ENCODE measurements at places on chromosomes 5 and 9.

DNA sequence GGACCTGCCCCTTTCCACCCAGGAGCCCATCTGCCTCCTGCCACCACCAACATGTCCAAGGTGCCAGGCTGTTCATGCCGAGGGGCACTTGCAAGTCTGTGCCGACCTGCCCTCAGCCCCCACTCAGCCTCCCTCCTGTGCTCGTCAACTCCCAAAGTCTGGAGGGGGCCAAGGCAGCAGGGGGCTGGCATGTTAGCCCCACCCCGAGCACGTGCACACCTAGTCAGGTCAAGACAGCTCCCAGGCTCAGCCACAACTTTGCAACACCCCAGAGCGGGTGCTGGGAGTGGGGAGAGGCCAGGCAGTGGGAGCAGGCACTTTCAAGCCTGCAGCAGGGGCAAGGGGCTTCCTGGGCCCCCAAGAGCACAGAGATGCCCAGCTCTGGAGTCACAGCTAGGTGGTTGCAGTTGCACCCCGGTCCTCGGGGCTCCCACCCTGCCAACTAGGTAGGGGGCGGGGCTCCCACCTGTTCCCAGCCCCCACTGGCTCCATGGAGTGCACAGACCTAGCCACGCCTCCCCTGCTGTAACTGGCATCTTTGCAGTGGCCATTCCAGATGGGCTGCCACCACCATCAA, 272.5 kb downstream of the CETN3 start:
- DNase-seq = no peak

DNA sequence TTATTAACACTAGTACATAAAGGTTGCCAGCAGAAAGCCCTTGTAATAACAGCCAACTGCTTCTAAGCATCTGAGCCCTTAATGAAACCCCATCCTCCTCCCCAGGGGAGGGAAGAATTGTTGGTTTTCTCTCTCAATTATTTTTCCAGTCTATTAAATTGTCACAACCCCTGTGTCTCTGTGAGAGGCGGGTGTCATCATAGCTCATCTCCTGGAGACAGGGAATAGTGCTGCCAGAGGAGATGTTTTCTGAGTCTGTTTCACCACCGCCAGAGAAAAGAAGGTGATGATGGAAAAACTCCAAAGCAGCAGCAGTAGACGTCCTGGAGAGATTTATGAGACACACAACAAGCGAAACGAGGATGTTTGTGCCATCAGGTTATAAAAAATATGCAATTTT, 271.1 kb upstream of the NMUR2 start:
- DNase-seq = no peak

DNA sequence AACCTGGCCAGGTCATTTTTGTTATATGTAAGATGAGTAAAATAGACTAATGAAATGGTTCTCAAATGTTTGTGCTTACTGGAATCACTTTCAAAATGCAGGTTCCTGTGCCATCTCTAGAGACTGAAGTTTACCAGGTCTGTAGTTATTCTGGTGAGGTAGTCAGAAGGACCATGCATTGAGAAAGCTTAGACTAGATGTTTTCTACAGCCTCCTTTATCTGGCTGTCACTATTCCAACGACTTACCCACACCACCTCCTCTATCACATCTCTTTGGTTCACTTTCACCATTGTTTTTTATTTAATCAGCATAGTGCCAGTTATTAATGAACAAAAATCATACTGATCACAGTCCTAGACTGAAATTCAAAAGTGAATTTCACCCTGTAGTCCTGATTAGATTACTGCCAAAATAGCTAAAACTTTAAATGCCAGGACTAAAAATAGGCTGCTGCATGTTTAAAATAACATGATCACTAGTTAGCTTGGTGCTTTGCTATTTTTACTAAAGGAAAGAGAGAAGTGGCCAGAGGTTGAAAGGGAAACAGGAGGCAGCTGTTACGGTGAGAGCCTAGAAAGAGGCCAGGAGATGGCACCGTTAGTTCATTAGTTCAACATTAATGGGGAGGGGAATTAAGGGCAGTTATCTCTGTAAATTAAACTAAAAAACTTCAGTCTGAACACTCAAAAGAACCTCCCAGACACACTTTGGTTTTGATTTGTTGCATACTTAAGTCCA, 13.9 kb upstream of the FNIP1 start:
- DNase-seq = no peak

GRCh38 chr5:36675282-36675681, 68.9 kb downstream of the SLC1A3 start:
- DNase-seq = no peak

- DNase-seq = no peak
Measured at GRCh38 chr5:34620185-34620584, 35.9 kb upstream of the RAI14 start.

DNA sequence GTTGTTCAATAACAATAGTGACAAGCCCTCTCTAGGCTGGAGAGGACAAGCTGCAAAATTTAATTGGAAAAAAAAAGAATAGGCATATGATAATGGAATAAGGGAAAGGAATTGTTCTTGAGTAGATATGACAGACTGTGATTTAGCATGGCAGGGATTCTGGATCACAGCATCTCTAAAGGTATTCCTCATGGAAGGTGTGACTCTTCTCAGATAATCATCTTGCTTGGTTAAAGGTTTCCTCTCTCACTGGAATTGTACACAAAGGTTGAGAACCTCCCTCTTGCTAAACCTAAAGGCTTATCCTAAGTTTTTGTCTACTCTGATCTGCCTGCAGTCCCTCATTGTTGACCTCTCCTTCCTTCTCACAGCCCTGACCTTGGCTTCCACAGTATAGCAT, 31.6 kb downstream of the ELOVL7 start:
- DNase-seq = no peak

DNA sequence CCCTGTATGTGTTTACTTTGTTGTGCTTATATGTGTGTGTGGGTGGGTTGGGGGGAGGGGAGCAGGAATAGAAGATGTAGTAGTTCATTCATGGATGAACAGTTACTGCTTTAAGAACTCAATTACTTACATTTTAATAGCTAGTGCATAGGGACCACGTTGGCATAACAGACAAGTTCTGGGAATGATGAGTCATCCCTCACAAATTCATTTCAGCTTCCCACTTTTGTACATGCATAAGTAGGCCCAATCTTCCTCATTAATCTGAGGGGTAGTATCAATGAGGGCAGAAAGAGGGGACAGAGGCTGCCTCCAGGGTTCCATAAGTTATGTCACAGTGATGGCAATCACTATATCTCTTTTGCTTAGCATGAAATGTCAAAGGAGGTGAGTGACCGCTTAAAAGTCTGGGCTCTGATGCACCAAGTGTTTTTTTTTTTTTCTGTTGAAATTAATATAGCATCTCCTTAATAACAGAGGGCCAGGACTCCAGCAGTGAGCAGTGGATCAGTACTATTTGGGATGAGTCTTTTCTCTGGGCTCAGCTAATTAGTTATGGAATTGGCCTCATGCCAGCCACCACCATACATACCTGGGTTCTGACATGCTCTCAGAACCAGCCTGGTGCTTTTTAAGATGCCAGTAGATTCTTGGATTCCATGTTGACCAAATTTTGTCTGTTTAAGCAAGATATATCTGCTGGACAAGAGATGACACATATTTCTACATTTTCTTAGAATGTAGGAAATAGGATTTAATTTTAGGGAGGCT, 37.1 kb downstream of the PRDM6 start:
- DNase-seq = no peak

- no peak for DNase-seq
Measured at GRCh38 chr5:40347981-40348725, 331.6 kb upstream of the PTGER4 start.

DNA sequence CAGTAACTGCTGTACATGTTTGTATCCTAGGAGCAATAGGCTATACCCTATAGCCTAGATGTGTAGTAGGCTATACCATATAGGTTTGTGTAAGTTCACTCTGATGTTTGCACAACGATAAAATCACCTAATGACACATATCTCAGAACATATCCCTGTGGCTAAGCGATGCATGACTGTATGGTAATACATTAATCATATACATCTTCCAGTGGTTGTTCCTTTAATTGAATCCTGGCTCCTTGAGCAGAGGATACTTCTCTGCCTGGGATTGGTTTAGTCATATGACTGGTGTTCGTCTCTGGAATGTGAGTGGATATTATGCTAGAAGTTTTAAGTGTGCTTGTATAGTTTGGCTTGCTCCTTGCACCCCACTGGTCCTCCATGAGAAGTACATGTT, 425.8 kb downstream of the MAN2A1 start:
- DNase-seq = no peak

GRCh38 chr9:105079457-105079856, 151.5 kb upstream of the ABCA1 start:
- DNase-seq = no peak

DNA sequence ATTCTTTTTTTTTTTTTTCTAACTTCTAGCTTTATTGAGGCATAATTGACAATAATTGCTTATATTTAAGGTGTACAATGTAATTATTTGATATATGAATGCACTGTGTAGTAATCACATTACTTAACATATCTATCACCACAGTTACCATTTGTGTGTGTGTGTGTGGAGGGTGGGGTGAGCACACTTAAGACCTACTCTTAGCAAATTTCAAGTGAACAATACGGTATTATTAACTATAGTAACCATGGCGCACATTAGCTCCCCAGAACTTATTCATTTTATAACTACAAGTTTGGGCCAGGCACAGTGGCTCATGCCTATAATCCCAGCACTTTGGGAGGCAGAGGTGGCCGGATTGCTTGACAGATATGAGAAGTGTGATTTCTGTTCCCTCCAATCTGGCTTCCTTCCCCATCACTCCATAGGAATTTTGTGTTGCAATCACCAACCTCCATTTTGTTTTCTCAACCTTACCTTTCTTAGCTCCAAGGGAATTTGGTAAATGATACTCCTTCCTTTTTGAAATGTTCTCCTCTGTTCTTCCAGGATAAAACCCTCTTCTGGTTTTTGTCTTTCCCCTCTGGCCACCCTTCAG, 14.9 kb downstream of the TXN start:
- no peak for DNase-seq

DNA sequence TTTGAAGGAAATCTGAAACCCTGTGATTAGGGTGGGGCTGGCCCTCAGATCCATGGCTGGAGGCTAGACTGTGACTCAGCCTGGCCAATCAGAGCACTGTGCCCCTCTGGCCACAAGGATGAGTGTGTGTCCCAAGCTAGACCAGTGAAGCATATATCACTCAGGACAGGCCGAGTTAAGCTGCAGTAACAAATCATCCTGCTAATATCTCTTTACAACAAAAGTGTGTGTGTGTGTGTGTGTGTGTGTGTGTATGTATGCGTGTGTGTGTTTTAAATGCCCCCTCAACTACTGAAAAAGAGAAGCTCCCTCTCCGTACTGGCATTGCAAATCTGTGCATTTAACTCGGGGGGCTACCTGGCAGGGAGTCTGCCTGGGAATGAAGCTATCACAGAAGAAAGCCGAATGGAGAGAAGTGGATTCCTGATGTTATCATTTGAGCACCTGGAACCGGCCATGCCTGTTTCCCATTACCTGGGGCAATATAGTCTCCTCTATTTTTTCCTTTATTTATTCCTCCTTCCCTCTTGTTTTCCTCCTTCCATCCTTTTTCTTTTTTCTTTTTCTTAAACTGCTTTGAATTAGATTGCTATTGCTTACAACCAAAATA, 25.6 kb downstream of the STC2 start:
- DNase-seq = no peak

GRCh38 chr5:78648359-78649210, at the start of gene LHFPL2:
LHFPL2 (minus strand) TSS chr5:78648772; CDS start chr5:78510213, 138,559 bp downstream.
- peak; percentile 2 for DNase-seq

DNA sequence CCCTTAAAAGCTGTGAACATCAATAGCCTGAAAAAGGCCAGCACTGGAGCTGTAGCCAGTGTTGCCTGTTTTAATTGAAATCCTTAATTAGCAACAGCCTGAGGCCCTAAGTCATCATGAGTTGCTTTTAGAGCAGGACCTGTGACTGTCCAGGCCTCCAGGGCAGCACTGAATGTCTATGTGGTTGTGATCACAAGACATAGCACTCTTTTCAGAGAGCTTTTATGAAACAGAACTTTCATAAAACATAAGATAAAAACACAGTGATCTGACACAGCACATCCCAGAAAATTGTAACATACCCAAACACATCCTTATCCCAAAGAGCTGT, 85.5 kb upstream of the MYO10 start:
- no peak for DNase-seq

DNA sequence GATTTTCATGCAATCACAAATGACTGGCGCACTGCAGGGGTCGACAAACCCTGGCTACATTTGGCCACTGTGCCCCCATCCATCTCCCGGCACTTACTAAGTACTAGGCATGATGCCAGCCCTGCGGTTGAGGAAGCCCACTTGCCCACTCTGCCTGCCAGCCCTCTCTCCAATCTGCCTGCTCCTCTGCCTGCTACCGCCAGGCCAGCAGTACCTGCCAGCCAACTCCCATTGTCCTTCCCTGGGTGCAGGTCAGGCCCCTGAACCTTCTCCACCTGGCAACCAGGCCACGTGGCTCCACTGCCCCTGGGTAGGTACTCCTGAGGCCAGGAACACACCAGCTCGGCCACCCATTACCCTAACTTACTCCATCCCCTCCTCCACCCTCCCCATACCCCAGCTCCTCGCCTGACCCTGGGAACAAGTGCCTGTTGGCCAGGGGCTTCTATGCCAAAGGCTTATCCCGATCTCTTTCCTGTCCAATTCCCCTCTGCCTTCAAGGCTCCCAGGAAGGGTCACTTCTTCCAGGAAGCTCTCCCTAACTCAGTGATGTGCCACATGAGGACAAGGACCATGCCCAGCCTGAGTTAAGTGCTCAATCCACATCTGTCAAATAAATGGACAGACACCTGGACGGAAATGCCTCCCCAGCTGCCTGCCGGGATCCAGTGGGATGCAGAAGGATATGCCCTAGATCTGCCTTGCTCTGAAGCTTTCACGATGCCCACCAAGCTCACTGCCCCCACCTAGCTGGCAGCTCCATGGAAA, 6.6 kb downstream of the EEIG1 start:
- DNase-seq = no peak

DNA sequence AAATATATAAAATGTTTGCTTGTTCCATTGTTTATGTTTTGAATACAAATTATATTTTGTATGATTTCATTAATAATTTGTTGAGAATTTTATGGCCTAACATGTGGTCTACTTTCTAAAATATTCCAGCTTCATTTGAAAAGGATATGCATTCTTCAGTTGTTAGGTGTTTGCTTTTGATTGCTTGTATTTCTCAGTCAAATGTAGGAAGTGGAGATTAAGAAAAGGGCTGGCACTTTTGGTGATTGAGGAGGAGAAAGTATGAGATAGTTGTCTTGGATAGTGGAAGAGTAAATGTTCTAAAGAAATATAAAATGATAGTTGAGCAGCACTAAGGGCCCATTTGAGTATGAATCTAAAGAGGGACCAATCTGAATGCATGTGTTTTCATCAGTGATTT, 23.1 kb downstream of the JAK2 start:
- DNase-seq = no peak

GRCh38 chr9:134389642-134390041, 63.4 kb downstream of the RXRA start:
- no peak for DNase-seq

Measured in activated CD4-positive, alpha-beta T cell treated with anti-CD3 and anti-CD28 coated beads for 4 hours (primary cell).